ENCODE measurements at places on chromosomes 7 and 10.
A peak's percentile ranks its signal among the peaks of the same experiment; 100 is the strongest.

DNA sequence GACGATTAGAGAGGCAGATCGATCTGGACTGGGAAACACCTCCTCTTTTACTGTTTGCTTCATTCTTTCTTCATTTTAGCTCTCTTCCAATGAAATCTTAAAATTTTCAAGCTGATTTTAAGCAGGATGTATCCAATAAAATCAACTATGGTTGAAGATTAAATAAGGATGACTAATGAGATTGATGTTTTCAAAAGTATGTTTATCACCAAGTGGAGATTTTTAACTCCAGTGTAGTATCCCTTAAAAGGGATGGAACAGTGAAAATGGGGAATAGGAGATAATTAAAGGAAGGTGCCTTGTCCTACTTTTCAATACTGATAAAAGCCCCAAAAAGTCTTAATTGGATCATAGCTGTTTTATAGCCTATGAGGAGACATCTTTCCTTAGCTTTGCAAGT is 11.6 kb upstream of the LIPF start:
- DNase-seq = no peak

- DNase-seq = no peak
Observed at GRCh38 chr10:44030738-44031137, 354.2 kb downstream of the CXCL12 start.

- no peak for DNase-seq
Observed at GRCh38 chr7:81183326-81183725, 264.5 kb upstream of the SEMA3C start.

DNA sequence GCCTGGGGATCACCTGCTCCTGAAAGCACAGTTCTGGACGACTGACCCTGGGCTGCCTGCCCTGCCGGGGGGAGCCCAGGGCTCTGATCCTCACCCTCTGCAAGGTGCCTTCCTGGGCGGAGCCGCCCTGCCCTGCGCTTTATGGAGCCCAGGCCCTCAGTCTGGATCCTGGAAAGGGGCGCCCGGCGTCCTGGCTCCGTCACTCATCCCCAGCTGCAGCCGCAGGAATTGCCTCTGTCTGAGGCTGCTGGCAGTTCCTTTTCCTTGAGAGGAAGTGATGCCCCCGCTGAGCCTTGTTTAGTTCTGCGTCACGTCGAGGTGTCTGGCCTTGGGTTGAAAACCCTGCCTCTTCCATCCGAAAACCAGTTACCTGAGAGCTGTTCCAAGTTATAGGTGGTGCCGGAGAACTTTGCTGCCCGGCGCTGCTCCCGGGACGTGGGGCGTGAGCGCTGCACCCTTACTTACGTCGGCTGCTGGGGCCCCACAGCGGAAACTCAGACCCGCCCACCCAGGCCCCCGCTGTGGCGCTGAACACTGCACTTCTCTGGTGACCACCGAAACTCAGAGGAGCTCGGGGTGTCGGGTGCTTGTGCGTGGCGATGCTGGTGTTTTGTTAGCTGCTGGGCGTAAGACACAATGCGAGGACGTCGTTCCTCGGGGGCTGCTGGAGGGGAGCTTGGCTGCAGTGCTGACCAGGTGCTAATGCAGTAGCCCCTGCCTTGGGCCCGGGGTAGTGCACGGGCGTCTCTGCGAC is 5.4 kb downstream of the MAFK start:
- DNase-seq = no peak

- peak; percentile 63 for DNase-seq
Observed at GRCh38 chr10:22554461-22555182, 159.8 kb downstream of the PIP4K2A start.

GRCh38 chr7:47638679-47639315 is 56.9 kb upstream of the TNS3 start:
- DNase-seq = no peak

DNA sequence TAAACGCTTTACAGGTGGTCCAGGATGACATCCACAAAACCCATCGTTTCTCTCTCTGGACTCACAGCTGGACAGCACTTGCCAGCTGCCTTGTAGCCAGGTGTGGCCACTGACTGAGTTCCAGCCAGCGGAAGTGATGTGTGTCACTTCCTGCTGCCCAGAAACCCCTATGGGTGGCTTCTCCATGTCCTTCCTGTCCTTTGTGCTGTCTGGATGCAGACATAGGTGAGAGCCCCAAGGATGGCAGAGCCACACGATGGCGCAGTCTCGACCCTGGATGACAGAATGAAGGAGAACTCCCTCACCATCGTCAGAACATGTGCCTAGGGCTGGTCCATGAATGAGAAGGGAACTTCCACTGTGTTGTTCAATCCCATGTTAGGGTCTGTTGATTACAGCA is 22.1 kb downstream of the NMT2 start:
- DNase-seq = no peak

DNA sequence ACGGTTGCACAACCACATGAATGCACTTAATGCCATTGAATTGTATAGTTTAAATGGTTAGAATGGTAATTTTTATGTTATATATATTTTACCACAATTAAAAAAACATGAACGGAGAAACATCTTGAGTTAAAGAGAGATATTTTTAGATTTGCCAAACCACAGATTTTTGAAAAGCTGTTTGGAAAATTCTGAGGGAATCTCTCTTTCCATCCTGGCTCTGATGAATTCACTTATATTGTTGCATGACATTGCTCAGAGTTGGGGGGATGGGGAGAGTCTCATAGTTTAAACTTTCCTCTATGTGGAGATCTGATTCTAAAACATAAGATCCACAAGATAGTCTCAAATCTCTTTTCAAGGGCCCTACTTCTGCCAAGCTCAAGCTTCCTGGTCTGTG is 275.0 kb upstream of the NPVF start:
- no peak for DNase-seq

DNA sequence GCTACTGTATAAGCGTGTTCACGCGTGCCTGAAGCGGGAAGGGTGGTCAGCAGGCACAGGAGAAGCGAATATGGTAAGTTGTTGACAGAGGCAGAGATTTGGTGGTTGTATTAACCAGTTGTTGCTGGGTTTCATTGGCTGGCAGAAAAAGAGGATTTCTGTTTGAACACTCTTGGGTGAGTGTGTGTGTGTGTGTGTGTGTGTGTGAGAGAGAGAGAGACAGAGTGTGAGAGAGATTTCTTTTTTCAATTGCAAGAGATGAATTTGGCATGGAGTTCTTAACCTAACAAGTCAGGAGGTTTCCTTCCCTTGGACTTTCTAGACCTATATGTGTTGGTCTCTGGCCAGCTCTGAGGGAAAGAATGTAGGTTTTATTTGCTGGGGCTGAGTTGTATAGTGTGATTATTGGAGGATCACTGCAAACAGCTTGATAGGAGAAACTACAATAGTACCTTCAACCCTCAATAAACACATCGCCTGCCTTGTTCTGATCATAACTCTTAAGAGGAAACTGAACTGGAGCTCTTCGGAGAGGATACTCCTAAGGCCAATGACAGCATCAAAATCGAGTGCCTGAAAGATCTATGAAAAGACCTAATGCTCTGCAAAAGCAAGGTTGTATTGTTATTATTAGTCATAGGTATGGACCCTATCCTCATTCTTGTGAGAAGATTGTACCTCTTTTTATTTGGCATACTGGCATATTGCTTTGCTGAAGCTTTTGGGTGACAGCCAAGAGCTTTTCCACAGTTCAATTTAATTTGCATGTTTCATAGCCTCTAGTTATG is 1.2 kb downstream of the MCU start:
- no peak for DNase-seq

GRCh38 chr10:111598433-111599059 is 521.7 kb downstream of the ADRA2A start:
- peak; percentile 64 for DNase-seq

GRCh38 chr7:70472601-70473237 is 659.2 kb upstream of the GALNT17 start:
- no peak for DNase-seq

GRCh38 chr10:59434463-59435321 is 72.3 kb upstream of the FAM13C start:
- DNase-seq = no peak

DNA sequence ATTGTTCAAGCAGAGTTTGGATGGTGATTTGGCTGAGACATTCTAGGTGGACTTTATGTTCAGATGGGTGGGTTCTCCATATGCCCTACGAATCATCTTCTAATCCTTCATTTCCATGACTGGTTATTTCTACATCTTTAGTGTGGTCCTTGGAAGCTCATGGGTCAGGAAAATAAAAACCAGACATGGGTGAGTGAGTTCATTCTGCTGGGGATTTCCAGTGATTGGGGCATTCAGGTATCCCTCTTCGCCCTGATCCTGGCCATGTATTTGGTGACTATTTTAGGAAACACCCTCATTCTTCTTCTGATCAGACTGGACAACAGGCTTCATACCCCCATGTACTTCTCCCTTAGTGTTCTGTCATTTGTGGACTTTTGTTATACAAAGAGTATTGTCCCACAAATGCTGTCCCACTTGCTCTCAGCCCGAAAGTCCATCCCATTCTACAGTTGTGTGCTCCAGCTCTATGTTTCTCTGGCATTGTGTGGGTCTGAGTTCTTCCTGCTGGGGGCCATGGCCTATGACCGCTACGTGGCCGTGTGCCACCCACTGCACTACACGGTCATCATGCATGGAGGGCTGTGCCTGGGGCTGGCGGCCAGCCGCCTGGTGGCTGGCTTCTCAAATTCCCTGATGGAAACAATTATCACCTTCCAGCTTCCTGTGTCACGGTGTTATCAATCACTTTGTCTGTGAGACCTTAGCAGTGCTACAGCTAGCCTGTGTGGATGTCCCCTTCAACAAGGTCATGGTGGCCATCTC is 19.2 kb upstream of the OR6B1 start:
- no peak for DNase-seq

GRCh38 chr10:117534321-117535297 is 7.9 kb upstream of the EMX2 start:
- DNase-seq = no peak

- no peak for DNase-seq
Observed at GRCh38 chr10:15255961-15256360, 87.5 kb upstream of the NMT2 start.

- DNase-seq = no peak
Observed at GRCh38 chr10:50636618-50637579, 13.1 kb upstream of the SGMS1 start.

- DNase-seq = no peak
Observed at GRCh38 chr7:113083132-113083815, 3.4 kb downstream of the GPR85 start.

DNA sequence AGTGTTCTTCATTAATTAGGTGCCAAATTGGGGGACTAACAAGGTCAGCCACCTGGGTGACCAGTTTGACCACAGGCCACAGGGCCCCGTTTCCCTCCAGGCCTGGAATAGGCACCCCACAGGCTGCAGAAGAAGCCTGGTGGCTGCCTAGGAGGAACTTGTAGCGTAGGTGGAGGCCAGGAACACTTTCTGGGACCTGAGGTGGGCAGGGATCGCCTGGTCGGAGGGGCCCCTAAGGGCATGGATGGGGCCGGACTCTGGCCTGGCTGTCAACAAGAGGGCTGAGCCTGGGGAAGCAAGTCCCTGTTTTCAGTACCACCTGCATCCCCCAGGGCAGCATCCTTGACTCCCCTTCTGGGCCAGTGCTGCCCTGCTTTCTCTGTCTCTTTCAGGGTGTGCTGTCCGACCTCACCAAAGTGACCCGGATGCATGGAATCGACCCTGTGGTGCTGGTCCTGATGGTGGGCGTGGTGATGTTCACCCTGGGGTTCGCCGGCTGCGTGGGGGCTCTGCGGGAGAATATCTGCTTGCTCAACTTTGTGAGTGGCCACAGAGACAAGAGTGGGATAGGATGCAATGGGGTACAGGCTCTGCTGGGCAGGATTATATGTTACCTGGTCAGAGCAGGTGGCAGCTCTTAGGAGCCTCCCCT is 30.7 kb upstream of the SH2D4B start:
- no peak for DNase-seq

DNA sequence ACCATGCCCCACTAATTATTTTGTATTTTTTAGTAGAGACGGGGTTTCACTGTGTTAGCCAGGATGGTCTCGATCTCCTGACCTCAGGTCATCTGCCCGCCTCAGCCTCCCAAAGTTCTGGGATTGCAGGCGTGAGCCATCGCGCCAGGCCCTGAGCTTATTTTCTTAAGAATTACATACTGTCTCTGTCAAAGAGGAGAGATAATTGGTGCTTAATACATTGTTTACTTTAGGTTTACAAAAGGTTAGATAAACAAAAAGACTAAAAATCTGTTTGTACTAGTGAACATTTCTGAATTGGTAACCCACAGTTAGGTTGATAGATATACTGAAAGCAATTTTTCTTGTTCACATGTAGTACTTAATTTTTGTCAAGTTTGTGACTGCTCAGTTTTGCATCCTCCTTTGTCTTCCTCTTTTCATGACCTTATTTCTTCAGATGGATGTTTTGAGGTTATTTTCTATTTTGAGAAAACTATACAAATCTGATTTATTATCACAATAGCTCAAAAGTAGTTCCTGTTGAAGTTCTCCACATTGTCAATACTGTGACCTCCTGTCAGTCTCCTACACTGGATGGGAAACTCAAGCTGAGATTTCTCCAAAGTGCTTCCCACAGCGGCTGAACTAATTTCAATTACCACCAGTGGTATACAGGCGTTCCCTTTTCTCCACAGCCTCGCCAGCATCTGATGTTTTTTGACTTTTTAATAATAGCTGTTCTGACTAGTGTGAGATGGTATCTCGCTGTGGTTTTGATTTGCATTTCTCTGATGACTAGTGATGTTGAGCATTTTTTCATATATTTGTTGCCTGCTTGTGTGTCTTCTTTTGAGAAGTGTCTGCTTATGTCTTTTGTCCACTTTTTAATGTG is 22.5 kb downstream of the HHEX start:
- no peak for DNase-seq

DNA sequence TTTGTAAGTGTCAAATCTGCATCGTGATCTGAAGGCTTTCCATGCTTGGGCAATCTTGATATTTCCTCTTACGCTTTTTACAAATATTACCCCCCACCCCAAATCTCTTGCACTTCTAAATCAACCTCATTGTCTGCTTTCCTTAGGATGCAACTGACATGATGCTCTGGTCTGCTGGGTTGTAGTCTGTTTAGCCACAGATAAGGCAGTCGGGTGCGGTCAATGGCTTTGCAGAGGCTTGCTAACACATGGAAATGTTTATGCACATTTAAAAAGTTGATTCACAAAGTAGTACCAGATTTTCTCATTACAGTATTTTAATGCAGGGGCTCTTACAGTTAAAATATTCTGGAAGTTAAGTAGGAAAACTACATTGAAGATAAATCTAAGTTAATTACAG is 172.5 kb downstream of the BAMBI start:
- DNase-seq = no peak

GRCh38 chr10:11104772-11105675 is 87.4 kb downstream of the CELF2 start:
- no peak for DNase-seq

- no peak for DNase-seq
Observed at GRCh38 chr7:87212498-87212897, 7.0 kb downstream of the TMEM243 start.

GRCh38 chr10:13907570-13907969 is 320.8 kb downstream of the PRPF18 start:
- DNase-seq = no peak

- DNase-seq = no peak
Observed at GRCh38 chr7:18144166-18144565, 116.5 kb upstream of the PRPS1L1 start.
